ENCODE measurements at places on chromosomes 3 and 15. TPM values are rescaled to one million over a fixed set of nuclear protein-coding genes. Genes with fewer than 3 reads are reported as not detected.

C3orf20 gene
- not detected for total RNA-seq

NRG4 gene
- 3.6 TPM for total RNA-seq

GRCh38 chr15:64466408-64467141 is 6.2 kb downstream of the ZNF609 start:
- no peak for DNase-seq

GRCh38 chr15:57827021-57827420 is 120.5 kb downstream of the POLR2M start:
- no peak for DNase-seq

All from gastrocnemius medialis (tissue), 4 donors.